Fibroblast of lung (primary cell): ENCODE measurements at places on chromosomes 13 and 19. TPM values are rescaled to one million over a fixed set of nuclear protein-coding genes. Genes with fewer than 3 reads are reported as not detected.

- peaks cover 19% of the 10 kb centered on the region for H3K27me3 ChIP-seq
- no peak overlapping the region for H3K27ac ChIP-seq
- H3K36me3 ChIP-seq, result no peaks in the 10 kb centered on the region
- DNase-seq, result no peak
- no peaks in the 10 kb centered on the region for H3K4me1 ChIP-seq
- no peak overlapping the region for H3K4me3 ChIP-seq
Measured at GRCh38 chr13:27952876-27953675, 16.0 kb downstream of the CDX2 start.

- H3K4me3 ChIP-seq, result no peak overlapping the region
- H3K27ac ChIP-seq, result no peak overlapping the region
- H3K27me3 ChIP-seq, result no peaks in the 10 kb centered on the region
- peaks cover 8% of the 10 kb centered on the region for H3K4me1 ChIP-seq
Measured at GRCh38 chr19:15122331-15123030, 15.3 kb downstream of the SYDE1 start.

LGALS14 gene
- total RNA-seq, result not detected in 2 replicates

GRCh38 chr19:49818649-49819370, 721 bp downstream of the MED25 start:
- H3K4me1 ChIP-seq, result peaks cover 5% of the 10 kb centered on the region
- no peak for DNase-seq
- H3K4me3 ChIP-seq, result peak overlapping the region; percentile 74
- no peaks in the 10 kb centered on the region for H3K27me3 ChIP-seq
- H3K36me3 ChIP-seq, result peaks cover 4% of the 10 kb centered on the region
- peak overlapping the region; percentile 98 for H3K27ac ChIP-seq

- peak; percentile 53 for DNase-seq
- H3K36me3 ChIP-seq, result peaks cover 1% of the 10 kb centered on the region
- no peak overlapping the region for H3K27ac ChIP-seq
- no peaks in the 10 kb centered on the region for H3K4me1 ChIP-seq
- H3K4me3 ChIP-seq, result no peak overlapping the region
Measured at GRCh38 chr13:112814905-112815585, 125.2 kb downstream of the ATP11A start.

SUPT5H gene
- total RNA-seq, result 46.0 and 50.2 TPM in 2 replicates

CYP4F12 gene
- not detected in 2 replicates for total RNA-seq

- H3K27ac ChIP-seq, result no peak overlapping the region
- H3K4me3 ChIP-seq, result no peak overlapping the region
- no peaks in the 10 kb centered on the region for H3K27me3 ChIP-seq
- no peaks in the 10 kb centered on the region for H3K36me3 ChIP-seq
- peak; percentile 90 for DNase-seq
Measured at GRCh38 chr13:24207841-24208667, 47.5 kb downstream of the SPATA13 start.

GRCh38 chr13:46578590-46578975, 25.6 kb downstream of the LRCH1 start:
- no peaks in the 10 kb centered on the region for H3K36me3 ChIP-seq
- no peak overlapping the region for H3K4me3 ChIP-seq
- peaks cover 24% of the 10 kb centered on the region for H3K4me1 ChIP-seq
- H3K27me3 ChIP-seq, result no peaks in the 10 kb centered on the region

GRCh38 chr19:23823952-23824389, 65.3 kb upstream of the ZNF681 start:
- no peak overlapping the region for H3K4me3 ChIP-seq
- no peaks in the 10 kb centered on the region for H3K36me3 ChIP-seq
- H3K27me3 ChIP-seq, result no peaks in the 10 kb centered on the region
- no peak overlapping the region for H3K27ac ChIP-seq
- DNase-seq, result peak; percentile 3

GRCh38 chr13:25171517-25172302, at the start of gene AMER2:
Gene AMER2, minus strand, starts transcription at chr13:25172288. Its CDS starts 669 bp downstream, at chr13:25171619.
- peak within 1 kb of the TSS; percentile 47 for H3K4me3 ChIP-seq
- H3K4me1 ChIP-seq, result no peaks in the 10 kb centered on the region

DNA sequence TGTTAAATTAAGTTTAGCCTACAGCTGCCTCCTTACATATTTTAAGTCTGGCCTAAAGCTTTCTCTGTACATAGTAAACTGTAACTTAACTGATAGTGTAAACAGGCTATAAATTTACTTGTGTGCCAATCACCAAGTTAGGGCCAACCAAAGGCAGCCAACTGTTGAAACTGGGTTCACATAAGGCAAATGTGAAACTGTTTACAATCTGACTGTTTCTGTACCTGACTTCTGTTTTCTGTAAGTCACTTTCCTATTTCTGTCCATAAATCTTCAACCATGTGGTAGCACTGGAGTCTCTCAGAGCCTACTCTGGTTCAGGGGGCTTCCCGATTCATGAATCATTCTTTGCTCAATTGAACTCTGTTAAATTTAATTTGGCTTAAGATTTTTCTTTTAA, 103.1 kb downstream of the RAP2A start:
- no peaks in the 10 kb centered on the region for H3K27me3 ChIP-seq
- H3K36me3 ChIP-seq, result no peaks in the 10 kb centered on the region
- H3K4me3 ChIP-seq, result no peak overlapping the region
- no peaks in the 10 kb centered on the region for H3K4me1 ChIP-seq

ZIC2 gene
- total RNA-seq, result not detected in 2 replicates

- H3K27me3 ChIP-seq, result no peaks in the 10 kb centered on the region
- peaks cover 23% of the 10 kb centered on the region for H3K4me1 ChIP-seq
- H3K4me3 ChIP-seq, result peak overlapping the region; percentile 65
- peak; percentile 72 for DNase-seq
- peak overlapping the region; percentile 99 for H3K27ac ChIP-seq
- H3K36me3 ChIP-seq, result peaks cover 15% of the 10 kb centered on the region
Measured at GRCh38 chr19:11092181-11092538, 2.9 kb downstream of the LDLR start.

DNA sequence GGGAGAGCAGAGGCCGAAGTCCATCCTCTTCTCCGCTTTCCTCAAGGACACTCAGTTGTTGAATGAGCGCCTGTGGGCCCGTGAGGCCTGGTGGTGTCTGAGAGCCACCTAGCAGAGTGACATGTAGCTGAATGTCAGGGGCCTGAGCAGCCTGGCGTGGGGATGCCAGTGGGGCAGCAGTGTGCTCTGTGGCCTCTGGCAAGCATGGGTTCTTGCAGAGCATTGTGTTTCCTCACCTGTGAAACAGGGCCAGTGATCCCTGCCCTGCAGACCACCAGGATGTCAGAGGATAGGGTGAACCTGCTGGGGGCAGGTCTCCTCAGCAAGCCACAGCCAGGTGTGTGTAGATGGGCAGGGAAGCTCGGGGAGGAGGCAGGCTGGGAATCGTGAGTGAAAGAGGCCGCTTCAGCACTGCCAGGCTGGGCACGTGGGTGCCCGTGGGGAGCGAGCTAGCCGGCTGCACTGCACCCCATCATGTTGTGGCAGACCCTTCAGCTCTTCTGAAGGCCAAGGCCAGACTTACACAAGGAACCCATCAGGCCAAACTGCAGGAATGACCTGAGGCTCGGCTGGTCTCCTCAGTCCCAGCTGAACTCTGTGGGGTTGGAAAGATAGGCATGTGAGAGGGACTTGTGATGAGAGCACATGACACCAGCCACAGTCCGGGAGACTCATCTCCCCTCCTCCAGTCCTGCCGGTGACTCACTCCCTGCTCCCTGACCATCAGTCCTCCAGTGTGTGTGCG, 5.0 kb downstream of the PPP1R37 start:
- no peaks in the 10 kb centered on the region for H3K27me3 ChIP-seq
- H3K4me1 ChIP-seq, result peaks cover 47% of the 10 kb centered on the region
- DNase-seq, result peak; percentile 92
- no peaks in the 10 kb centered on the region for H3K36me3 ChIP-seq

DNA sequence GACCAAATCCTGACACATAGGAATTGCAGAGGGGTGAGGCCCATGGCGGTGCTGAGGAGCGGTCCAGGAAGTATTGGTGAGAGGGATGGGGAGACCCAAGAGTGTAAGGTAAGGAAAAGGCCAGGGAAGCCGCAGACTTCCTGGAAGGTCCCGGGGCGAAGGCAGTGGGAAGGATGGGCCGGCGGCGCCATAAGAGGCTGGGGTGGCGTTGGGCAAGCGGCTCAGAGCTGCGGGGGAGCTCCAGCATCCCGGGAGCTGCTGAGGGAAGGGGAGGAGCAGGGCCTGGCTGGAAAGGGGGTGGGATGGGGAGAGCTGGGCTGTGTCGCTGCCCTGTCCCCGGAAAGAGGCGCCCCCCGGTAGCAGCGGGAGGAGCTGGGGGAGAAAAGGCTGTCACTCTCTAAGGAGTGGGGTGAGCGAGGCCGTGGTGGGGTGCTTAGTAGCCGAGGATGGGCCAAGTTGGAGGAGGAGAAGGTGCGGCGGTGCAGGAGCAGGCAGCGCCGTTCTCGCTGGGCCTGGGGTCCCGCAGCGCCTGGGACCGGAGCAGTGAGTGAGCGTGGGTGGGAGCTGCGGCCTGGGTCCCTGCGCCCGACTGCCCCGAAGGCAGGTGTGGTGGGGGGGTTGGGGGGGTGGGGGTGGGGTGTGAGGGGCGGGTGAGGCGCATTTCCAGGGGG, 30.7 kb downstream of the C1QTNF9 start:
- no peak overlapping the region for H3K4me3 ChIP-seq
- H3K27me3 ChIP-seq, result no peaks in the 10 kb centered on the region
- no peaks in the 10 kb centered on the region for H3K4me1 ChIP-seq

GRCh38 chr19:50486823-50487515, 10.3 kb upstream of the GARIN5A start:
- H3K27ac ChIP-seq, result no peak overlapping the region
- H3K27me3 ChIP-seq, result peaks cover 19% of the 10 kb centered on the region
- no peaks in the 10 kb centered on the region for H3K4me1 ChIP-seq
- DNase-seq, result peak; percentile 44

SGCG gene
- total RNA-seq, result 1.5 and 8.5 TPM in 2 replicates

DNA sequence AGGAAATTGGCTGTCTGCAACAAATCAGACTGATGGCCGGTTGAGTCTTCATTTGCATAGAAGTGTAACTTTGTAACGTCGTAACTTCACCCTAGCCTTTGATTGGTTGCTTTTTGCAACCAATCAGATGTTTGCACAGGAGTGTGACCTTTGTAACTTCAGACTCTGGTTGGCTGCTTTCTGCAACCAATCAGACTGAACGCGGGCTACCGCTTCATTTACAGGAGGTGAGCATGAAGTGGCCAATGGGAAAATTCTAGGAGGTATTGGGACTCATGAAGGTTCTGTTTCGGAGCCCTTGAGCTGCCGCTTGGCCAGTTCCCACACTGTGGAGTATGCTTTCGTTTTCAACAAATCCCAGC, 441 bp upstream of the ZNF559 start:
- H3K27me3 ChIP-seq, result no peaks in the 10 kb centered on the region
- DNase-seq, result peak; percentile 86
- H3K27ac ChIP-seq, result peak overlapping the region; percentile 70
- peak overlapping the region; percentile 72 for H3K4me3 ChIP-seq
